ENCODE measurements at places on chromosomes 11 and 22. TPM values are rescaled to one million over a fixed set of nuclear protein-coding genes. Genes with fewer than 3 reads are reported as not detected.

- no peak for DNase-seq
- H3K27ac ChIP-seq, result peak overlapping the region; percentile 54
- peaks cover 63% of the 10 kb centered on the region for H3K4me1 ChIP-seq
These were observed 5.7 kb downstream of the C11orf54 start for GRCh38 chr11:93747122-93747521.

TREH gene
- 0.86 TPM for total RNA-seq

DNA sequence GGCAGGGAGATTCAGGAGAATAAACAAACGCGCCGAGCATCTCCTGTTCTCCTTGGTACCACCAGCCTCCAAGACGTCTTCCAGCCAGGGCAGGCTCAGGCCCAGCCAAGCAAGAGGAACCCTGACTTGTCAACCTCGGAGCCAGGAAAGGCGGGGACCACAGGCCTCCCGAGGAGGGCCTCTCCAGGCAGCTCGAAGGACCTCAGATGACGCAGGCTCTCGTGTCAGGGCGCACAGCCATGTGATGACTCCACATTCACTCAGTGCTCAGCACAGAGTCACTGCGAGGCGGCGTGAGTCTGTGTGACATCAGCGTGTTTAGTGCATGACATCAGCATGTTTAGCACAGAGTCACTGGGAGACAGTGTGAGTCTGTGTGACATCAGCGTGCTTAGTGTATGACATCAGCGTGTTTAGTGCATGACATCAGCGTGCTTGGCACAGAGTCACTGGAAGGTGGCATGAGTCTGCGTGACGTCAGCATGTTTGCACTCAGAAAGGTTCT lies 241.4 kb downstream of the BRD1 start:
- no peak overlapping the region for H3K4me3 ChIP-seq
- H3K27ac ChIP-seq, result no peak overlapping the region
- no peaks in the 10 kb centered on the region for H3K4me1 ChIP-seq
- peak; percentile 3 for DNase-seq
- H3K36me3 ChIP-seq, result no peaks in the 10 kb centered on the region

GRCh38 chr11:217704-218103 lies 10.2 kb downstream of the RIC8A start:
- no peaks in the 10 kb centered on the region for H3K27me3 ChIP-seq
- peaks cover 24% of the 10 kb centered on the region for H3K4me1 ChIP-seq
- H3K27ac ChIP-seq, result no peak overlapping the region
- H3K4me3 ChIP-seq, result no peak overlapping the region
- peaks cover 16% of the 10 kb centered on the region for H3K36me3 ChIP-seq

PACSIN3 gene
- 86.4 TPM for total RNA-seq

DNA sequence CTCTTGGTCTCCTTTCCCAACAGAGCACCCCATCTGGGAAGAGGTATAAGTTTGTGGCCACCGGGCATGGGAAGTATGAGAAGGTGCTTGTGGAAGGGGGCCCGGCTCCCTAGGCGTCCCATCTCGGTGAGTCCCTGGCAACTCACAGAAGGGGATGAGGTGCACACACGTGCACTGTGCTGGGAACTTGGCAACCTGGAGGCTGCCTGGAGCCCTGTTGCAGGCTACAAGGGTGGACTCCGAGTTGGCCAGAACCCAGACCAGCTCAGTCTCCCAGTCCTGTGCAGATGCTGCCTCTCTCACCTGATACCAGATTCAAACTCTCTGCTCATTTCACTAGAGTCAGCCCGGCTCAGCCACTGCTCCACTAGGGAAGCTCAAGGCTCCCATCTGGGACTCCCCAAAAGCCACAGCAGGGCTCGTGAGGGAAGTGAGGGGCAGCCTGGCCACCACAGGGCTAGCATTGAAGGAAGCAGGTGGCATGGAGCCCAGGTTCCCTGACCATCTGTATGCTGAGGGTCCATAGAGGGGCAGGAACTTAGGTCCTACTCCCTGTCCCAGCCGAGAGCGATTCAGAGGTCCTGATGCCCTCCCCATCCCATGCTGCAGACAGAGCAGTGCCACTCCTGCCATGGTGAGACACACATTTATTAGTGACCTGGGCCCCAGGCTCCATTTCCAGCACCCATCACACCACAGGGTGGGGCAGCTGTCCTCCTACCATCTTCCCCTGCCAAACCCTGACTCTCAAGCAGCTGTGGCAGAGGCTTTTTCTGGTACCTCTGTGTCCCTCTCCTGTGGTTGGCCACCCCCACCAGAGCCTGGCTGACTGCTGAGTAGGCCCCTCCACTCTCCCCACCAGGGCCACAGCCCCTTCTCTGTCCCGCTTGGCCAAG lies 4.0 kb downstream of the PRR33 start:
- H3K4me1 ChIP-seq, result no peaks in the 10 kb centered on the region
- DNase-seq, result no peak
- peaks cover 15% of the 10 kb centered on the region for H3K27me3 ChIP-seq
- no peaks in the 10 kb centered on the region for H3K36me3 ChIP-seq
- no peak overlapping the region for H3K4me3 ChIP-seq
- H3K27ac ChIP-seq, result no peak overlapping the region

- DNase-seq, result no peak
- H3K27ac ChIP-seq, result no peak overlapping the region
- peaks cover 39% of the 10 kb centered on the region for H3K27me3 ChIP-seq
- no peaks in the 10 kb centered on the region for H3K36me3 ChIP-seq
- H3K4me3 ChIP-seq, result no peak overlapping the region
These were observed 28.1 kb upstream of the RTL6 start for GRCh38 chr22:44525941-44526778.

FAM180B gene
- total RNA-seq, result 0.42 TPM

GRCh38 chr11:10407749-10408685 lies 47.0 kb upstream of the AMPD3 start:
- H3K27ac ChIP-seq, result no peak overlapping the region
- H3K36me3 ChIP-seq, result no peaks in the 10 kb centered on the region
- peaks cover 8% of the 10 kb centered on the region for H3K4me1 ChIP-seq
- H3K27me3 ChIP-seq, result no peaks in the 10 kb centered on the region
- H3K4me3 ChIP-seq, result no peak overlapping the region
- peak; percentile 10 for DNase-seq
